CD8-positive, alpha-beta memory T cell (primary cell): ENCODE measurements at places on chromosomes 2 and 18.

DNA sequence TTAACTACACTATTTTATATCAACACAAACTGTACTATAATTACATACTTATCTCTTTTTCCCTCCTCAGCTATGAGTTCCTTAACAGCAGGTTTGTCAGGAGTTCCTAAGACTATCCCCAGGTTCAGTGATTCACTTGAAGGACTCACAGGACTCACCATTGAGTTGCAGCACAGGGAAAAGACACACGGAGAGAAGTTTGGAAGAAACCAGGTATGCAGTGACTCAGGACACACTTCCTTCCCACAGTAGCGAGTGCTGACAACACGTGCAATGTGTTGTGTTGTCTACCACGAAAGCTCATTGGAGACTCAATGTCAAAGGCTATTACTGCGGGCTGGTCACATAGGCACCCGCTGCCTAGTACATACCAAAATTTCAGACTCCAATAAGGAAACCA, 32.0 kb downstream of the MGAT4A start:
- H3K4me1 ChIP-seq = peaks cover 73% of the 10 kb centered on the region
- H3K36me3 ChIP-seq = no peaks in the 10 kb centered on the region
- no peak overlapping the region for H3K27ac ChIP-seq
- DNase-seq = no peak
- H3K4me3 ChIP-seq = no peak overlapping the region
- H3K27me3 ChIP-seq = no peaks in the 10 kb centered on the region

DNA sequence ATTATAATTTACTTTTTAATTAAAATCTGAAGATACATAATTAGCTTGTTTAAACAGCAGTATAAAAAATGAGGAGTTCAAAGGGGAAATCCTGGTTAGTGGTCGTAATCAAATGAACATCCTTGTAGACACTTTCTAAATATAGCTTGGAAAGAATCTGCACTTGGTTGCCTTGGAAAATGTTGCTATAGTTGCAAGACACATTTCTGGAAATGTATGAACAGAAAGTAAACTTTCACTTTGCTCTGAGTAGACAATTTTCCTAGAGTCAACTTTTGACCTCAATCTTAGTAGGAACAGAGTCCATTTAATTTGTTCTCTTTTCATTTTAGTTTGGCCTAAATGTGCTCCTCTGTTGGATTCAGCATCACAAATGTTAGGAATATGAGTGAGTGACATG, 38.3 kb downstream of the GCA start:
- no peaks in the 10 kb centered on the region for H3K27me3 ChIP-seq
- H3K36me3 ChIP-seq = no peaks in the 10 kb centered on the region
- H3K4me1 ChIP-seq = no peaks in the 10 kb centered on the region
- H3K4me3 ChIP-seq = no peak overlapping the region
- H3K27ac ChIP-seq = no peak overlapping the region
- DNase-seq = no peak

DNA sequence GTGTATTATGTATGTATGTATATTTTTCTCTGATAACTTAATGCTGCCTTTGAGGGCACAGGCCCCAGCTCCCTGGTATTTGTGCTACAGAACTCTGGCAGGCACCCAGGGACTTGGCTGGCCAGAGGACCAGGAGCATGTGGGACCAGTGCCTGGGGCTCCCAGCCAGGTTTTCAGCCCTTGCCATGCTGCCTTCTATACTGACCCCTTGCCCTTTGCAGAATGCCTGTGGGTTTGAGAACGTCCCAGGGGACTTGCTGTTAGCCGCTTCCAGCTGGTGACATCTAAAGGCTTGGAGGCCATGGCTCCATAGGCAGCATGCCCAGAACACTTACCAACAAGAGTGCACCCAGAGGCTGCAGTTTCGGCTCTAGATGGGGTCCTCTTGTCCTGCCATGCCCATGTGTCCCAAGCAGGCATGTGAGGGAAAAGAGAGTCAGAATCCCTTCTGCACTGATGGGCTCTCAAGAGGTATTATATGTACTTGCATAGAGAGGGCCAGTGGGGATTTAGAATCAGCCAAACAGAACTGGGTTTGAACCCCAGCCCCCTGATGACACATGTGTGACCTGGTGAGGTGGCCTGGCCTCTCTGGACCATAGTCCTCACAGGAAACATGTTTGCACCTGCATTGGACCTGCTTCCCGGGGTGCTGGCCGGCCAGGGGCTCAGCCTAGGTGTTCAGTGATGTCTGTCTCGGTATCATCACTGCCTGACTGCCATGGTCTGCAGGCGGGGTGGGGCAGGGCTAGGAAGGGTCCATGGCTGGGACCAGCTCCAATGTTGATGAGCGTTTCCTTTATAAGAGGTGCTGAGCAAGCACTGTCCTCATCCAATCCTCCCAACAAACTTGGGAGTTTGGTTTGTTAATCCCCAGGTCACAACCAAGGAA, 119.2 kb upstream of the FHL2 start:
- H3K27me3 ChIP-seq = no peaks in the 10 kb centered on the region
- no peaks in the 10 kb centered on the region for H3K36me3 ChIP-seq
- no peaks in the 10 kb centered on the region for H3K4me1 ChIP-seq
- H3K4me3 ChIP-seq = no peak overlapping the region
- no peak overlapping the region for H3K27ac ChIP-seq

DNA sequence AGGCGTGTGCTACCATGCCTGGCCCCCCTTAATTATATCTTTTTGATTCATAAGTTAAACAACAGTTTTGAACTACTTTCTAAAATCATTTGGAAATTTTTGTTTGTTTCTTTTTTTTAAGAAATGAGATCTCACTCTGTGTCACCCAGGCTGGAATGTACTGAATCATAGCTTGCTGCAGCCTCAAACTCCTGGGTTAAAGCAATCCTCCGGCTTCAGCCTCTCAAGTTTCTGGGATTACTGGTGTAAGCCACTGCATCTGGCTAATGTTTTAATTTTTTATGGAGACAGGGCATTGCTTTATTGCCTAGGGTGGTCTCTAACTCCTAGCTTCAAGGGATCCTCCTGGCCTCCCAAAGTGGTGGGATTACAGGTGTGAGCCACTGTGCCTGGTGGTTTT, 71.5 kb downstream of the BABAM2 start:
- H3K4me3 ChIP-seq = no peak overlapping the region
- H3K36me3 ChIP-seq = no peaks in the 10 kb centered on the region
- H3K27me3 ChIP-seq = no peaks in the 10 kb centered on the region
- H3K4me1 ChIP-seq = peaks cover 32% of the 10 kb centered on the region
- no peak for DNase-seq

DNA sequence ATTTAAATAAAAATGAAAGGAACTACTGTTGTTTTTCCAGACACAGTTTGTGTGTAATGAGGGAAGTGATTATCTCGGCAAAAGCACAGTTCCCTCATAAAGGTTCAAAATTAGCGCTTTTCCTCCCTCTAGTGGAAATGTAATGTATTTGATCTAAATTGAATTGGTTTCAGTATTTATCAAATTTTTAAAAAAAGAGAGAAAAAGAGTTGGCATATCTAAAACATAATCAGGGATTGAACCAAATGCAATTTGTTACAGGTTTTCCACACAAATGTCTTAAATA, 37.5 kb downstream of the CMPK2 start:
- H3K4me1 ChIP-seq = no peaks in the 10 kb centered on the region
- no peak overlapping the region for H3K4me3 ChIP-seq
- no peak for DNase-seq
- H3K27ac ChIP-seq = no peak overlapping the region
- no peaks in the 10 kb centered on the region for H3K36me3 ChIP-seq

DNA sequence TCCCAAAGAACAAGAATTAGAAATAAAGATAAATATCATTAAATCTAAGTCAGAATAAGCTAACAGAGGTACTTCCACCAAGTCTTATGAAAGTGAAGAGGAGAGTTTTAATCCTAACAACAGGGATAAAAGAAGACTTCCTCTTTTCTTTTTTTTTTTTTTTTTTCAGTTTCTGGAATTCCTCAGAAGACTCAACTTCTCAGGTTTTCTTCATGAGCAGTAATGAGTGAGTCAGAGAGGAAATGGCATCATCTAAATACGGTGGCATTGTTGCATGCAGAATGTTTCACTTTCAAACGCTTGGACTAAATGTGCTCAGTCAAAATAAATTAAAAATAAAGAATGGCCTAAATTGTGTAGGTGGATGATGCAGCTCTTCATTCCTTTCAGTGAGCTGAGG, 45.6 kb upstream of the ARHGAP15 start:
- H3K36me3 ChIP-seq = no peaks in the 10 kb centered on the region
- peaks cover 6% of the 10 kb centered on the region for H3K4me1 ChIP-seq
- H3K4me3 ChIP-seq = no peak overlapping the region
- H3K27ac ChIP-seq = no peak overlapping the region
- H3K27me3 ChIP-seq = no peaks in the 10 kb centered on the region
- no peak for DNase-seq

DNA sequence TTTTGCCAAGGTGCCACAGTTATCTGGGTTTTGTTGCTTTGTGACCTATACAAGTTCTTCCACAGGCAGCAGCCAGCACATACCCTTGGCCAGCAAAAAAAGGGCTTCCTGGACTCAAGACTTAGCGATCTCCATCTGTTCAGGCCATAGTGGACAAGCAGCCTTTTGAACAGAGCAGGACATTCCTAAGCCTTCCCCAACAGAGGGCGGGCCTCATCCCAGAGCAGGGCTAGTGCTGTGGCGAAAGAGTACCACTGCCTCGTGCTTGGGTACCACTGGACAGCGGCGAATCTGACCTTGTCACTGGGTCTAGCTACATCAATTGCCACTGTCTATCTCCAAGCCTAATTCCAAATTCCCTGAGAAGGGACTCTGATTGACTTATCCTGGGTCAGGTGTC, 56.4 kb downstream of the NAB1 start:
- H3K27ac ChIP-seq = no peak overlapping the region
- no peaks in the 10 kb centered on the region for H3K27me3 ChIP-seq
- H3K4me1 ChIP-seq = no peaks in the 10 kb centered on the region

- no peak overlapping the region for H3K4me3 ChIP-seq
- DNase-seq = no peak
- H3K4me1 ChIP-seq = no peaks in the 10 kb centered on the region
- no peaks in the 10 kb centered on the region for H3K36me3 ChIP-seq
These were observed 41.8 kb downstream of the LRP2 start for GRCh38 chr2:169320561-169320960.

DNA sequence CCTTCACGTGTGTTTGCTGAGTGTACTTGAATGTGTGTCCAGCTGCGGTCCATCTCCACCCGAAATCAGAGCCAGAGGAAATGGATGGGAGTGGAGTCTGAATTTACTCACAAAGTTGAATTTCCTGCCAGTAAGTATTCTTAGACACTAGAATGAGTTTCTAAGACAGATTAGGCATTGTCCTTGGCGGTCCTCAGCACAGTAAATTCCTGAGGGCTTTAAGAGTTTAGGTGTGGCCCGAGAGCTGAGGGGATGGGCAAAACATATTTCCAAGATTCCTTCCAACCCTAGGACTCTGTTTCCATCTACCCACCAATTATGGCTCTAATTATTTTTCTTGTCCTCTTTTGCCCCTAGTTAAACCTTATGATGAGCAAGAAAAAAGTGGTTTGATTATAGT, 90.3 kb upstream of the PHLPP1 start:
- no peaks in the 10 kb centered on the region for H3K4me1 ChIP-seq
- no peak for DNase-seq
- H3K36me3 ChIP-seq = no peaks in the 10 kb centered on the region
- no peak overlapping the region for H3K4me3 ChIP-seq
- H3K27ac ChIP-seq = no peak overlapping the region

- no peak overlapping the region for H3K4me3 ChIP-seq
- H3K36me3 ChIP-seq = no peaks in the 10 kb centered on the region
- no peaks in the 10 kb centered on the region for H3K27me3 ChIP-seq
- DNase-seq = no peak
- no peak overlapping the region for H3K27ac ChIP-seq
- H3K4me1 ChIP-seq = no peaks in the 10 kb centered on the region
These were observed 264.2 kb upstream of the EPAS1 start for GRCh38 chr2:46032996-46033395.

DNA sequence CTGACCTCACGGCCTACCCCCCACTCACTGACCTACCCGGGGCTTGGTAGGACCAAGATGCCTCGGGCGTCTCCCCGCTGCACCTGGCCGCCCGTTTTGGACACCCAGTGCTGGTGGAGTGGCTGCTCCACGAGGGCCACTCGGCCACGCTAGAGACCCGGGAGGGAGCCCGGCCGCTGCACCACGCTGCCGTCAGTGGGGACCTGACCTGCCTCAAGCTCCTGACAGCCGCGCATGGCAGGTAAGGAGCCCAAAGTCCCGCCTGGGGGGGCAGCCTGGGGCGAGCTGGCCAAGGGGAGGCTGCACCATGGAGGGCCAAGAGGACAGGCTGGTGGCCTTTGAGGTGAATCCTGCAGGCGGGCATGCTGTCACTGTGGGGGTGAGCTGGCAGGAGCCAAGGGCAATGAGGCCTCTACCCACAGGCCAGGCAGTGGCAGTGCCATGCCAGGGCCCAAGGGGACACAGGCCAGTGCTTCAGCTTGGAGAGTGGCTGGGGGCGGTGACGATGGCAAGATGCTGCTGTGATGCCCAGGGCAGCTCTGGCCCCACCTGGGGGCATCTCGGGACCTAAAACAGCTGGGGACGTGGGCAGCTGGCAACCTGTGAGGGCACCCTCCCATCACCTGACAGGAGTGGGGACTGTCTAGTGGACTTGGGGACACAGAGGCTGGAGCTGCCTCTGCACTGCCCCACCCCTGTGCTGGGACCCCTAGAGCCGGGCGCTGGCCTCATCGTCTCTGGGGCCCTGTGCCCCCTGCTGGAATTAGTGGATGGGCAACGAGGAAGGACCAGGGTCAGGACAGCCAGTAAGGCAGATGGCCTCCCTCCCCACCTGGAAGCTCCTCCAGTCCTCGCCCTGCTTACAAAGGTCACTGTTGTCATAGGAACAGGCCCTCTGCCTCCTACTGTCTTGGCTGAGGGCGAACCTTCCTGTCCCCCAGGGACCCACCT, 2.0 kb downstream of the ESPNL start:
- H3K27me3 ChIP-seq = no peaks in the 10 kb centered on the region
- no peak overlapping the region for H3K27ac ChIP-seq
- H3K36me3 ChIP-seq = no peaks in the 10 kb centered on the region
- H3K4me1 ChIP-seq = no peaks in the 10 kb centered on the region
- no peak overlapping the region for H3K4me3 ChIP-seq

- H3K27me3 ChIP-seq = no peaks in the 10 kb centered on the region
- no peak overlapping the region for H3K4me3 ChIP-seq
- no peak overlapping the region for H3K27ac ChIP-seq
- DNase-seq = no peak
These were observed 103.5 kb downstream of the DNER start for GRCh38 chr2:229610872-229611271.

DNA sequence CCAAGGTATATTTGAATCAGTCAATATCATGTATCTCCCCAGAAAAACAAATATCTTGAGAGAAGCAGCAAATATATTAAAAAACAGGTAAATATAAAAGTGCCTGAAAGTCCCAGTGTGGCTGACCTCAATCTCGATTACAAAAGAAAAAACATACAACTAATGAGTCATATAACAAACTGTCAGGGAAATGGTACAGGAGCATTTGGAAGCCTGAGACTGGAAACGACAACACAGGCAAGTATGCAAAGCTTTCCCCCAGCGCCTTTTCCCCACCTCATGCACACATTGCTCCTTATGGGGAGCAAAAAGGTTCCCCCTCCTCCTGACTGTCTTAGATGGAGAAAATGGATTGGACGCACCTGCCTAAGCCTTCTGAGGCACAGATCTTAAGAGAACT, 230.7 kb downstream of the TMX3 start:
- H3K36me3 ChIP-seq = no peaks in the 10 kb centered on the region
- no peak overlapping the region for H3K4me3 ChIP-seq
- H3K27ac ChIP-seq = no peak overlapping the region
- DNase-seq = no peak
- no peaks in the 10 kb centered on the region for H3K27me3 ChIP-seq
- no peaks in the 10 kb centered on the region for H3K4me1 ChIP-seq
